ENCODE measurements at places on chromosomes 16 and 17. TPM values are rescaled to one million over a fixed set of nuclear protein-coding genes. Genes with fewer than 3 reads are reported as not detected.

Gene SOST
- total RNA-seq = not detected

Gene CNTD1
- not detected for total RNA-seq

Gene C1QTNF8
- not detected for total RNA-seq

Gene SLC5A10
- total RNA-seq = not detected

Gene TMEM238L
- total RNA-seq = not detected

Measured in bronchus fibroblast of lung (primary cell).